AG10803 (cell line): ENCODE measurements at places on chromosomes 2 and 18.

GRCh38 chr2:53767405-53768241 is at the start of gene CHAC2:
CHAC2 (plus strand) TSS chr2:53767804; CDS start chr2:53767887, 83 bp downstream.
- peak; percentile 71 for DNase-seq

DNA sequence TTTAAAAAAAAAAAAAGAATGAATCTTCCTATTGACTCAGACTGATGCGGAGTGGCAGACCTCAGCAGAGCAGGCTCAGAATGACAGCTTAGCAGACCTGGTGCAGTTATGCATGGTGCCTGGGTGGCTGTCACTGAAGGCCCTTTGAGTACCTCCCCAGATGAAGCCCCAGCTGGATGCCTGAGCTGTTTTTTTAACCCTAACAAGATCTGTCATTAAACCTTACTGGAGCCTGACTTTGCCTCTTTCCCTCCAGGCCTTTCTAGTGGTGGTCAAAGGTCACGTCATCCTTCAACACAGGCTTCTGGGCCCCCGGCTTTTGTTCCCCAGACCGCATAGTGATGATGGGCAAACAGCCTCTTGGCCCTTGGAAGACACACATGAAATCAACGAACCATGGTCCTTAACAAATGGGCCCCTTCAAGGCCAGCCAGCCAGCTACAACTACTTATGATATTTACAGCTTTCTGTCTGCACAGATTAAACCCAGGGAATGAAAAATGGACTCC is 138.3 kb upstream of the CYP1B1 start:
- no peak for DNase-seq

DNA sequence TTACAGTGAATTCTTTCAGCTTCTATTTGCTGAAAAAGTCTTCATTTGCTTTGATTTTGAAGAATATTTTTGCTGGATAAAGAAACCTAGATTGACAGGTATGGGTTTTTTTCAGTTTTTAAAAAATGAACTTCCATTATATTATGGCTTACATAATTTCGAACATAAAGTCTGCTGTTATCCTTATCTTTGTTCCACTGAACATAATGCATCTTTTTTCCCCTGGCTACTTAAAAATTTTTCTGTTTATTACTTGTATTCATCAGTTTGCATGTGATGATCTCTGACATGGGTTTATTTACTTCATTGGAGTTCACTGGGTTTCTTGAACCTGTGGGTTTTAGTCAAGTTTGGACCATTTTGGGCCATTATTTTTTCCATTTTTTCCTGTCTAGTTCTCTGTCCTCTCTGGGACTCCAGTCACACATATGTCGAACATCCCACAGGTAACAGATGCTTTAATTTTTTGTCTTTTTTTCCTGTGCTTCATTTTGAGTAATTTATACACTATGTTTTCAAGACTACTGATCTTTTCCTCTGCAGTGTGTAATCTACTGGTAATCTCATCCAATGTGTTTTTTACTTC is 33.1 kb downstream of the SEC11C start:
- no peak for DNase-seq

- DNase-seq: no peak
Measured at GRCh38 chr18:73245345-73245744, 377.6 kb upstream of the NETO1 start.

DNA sequence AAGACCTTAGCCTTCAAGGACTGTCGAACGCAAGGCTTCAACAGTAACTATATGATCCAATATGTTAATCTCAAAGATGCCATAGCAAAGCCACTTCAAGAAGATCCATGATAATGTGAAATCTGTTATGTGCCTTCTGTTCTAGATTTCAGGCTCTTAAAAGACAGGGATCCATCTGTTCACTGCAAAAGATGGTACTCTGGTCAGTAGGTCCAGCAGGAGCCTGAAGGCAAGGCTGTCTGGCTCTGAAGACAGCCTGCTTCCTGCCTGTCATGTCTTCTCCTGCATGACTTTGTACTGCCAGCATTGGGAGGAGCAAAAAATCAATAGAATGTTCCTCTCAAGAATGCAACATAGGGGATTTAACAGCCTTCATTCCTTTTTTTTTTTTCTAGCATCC is 270.8 kb upstream of the PARD3B start:
- DNase-seq: no peak

DNA sequence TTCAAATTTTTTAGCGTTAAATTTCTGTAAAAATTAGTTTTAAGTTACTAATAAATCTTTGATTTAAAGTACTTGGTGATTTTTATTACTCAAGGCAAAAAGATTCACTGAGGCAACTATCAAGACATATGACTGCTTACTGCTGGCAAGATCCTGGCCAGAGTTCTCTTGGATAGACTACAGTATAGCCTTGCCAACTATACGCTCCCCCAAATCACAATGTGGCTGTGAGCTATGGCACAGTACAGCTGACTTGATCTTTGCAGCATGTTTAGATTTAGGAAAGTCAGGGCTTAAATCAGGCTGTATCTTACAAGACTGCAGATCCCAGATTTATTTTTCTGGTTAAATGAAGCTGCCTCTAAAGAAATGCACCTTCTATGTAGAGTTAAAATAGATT is 26.5 kb downstream of the MSTN start:
- DNase-seq: no peak

DNA sequence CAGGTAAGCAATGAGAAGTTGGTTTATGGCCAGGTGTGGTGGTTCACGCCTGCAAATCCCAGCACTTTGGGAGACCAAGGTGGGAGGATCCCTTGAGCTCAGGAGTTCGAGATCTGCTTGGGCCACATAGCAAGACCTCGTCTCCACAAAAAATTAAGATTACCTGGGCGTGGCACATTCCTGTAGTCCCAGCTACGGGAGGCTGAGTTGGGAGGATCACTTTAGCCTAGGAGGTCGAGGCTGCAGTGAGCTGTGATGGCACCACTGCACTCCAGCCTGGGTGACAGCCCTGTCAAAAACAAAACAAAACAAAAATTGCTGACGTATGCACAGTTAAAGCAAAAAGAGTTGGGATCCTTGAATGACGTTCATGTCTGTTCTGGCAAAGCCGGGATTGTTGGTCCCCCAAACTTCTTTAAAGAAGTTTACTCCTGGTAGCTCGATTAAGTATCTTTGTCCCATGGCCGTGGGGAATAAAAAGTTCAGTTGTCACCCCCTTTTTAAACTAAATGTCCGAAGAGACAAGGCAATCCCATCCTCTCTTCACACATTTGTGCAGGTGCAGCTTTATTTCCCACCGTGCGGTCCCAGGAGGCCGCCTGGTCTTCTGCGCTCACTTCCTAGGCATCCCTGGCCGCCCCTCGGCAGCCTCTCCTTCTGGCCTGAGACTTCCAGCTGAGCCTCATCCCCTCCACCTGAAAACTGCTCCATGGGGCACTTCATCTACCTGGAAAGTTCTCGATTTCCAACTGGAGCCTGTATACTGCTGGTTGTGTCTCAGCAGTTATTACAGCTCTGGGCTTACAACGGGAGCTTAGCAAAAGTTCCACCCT is 762 bp upstream of the SPOPL start:
- DNase-seq: no peak

DNA sequence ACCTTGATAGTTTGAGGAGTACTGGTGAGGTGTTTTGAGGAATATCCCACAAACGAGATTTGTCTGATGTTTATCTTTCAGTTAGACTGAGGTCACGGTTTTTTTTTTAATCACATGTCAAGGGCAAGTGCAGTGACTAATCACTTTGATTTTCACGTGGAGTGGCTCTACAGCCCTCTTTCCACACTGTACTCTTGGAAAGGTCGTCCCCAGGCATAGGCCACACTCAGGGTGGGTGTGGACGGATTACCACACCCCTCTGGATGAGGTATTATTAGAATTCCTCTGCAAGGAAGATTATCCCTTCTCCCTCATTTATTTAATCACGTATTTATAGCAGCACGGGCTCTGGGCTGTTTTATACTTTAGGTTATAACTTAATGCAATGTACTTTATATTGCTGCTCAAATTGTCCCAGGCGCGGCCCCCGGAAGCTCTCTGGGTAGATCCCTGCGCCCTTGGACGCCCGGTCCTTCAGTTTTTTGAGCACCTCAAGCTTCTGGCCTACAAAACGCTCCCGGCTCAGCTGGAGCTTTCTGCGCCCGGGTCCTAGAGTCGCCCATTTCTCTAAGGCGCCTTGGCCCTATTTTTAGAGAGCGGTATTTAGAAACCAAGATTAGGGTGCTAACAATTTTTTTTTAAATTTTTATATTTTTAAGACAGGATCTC is 515 bp upstream of the PLEKHB2 start:
- DNase-seq: peak; percentile 83

- no peak for DNase-seq
Measured at GRCh38 chr2:19545507-19545906, 187.1 kb upstream of the OSR1 start.

- no peak for DNase-seq
Measured at GRCh38 chr2:173090973-173091660, 15.5 kb downstream of the MAP3K20 start.

DNA sequence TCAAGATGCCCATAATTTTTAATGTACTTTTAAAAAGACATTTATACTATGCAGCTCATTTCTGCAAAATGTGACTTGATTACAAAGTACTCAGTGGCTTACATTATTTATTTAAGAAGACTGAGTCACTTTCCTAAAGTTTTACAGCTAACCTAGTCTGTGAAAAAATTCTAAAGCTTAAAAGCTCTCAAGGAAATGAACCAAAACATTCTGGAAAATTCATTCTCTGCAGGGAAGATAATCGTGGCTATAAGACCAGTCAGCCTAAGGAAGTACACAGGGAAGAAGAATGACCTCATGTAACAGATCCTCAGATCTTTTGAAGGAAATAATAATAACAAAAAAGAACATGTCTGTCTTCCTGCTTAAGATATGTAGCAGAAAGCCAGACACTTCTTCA is 232.1 kb upstream of the STK17B start:
- peak; percentile 36 for DNase-seq

GRCh38 chr2:84121-84520 is 37.8 kb upstream of the FAM110C start:
- DNase-seq: no peak

- DNase-seq: no peak
Measured at GRCh38 chr2:141720476-141720875, 410.3 kb downstream of the LRP1B start.
